ENCODE measurements at places on chromosomes 1 and 21.

DNA sequence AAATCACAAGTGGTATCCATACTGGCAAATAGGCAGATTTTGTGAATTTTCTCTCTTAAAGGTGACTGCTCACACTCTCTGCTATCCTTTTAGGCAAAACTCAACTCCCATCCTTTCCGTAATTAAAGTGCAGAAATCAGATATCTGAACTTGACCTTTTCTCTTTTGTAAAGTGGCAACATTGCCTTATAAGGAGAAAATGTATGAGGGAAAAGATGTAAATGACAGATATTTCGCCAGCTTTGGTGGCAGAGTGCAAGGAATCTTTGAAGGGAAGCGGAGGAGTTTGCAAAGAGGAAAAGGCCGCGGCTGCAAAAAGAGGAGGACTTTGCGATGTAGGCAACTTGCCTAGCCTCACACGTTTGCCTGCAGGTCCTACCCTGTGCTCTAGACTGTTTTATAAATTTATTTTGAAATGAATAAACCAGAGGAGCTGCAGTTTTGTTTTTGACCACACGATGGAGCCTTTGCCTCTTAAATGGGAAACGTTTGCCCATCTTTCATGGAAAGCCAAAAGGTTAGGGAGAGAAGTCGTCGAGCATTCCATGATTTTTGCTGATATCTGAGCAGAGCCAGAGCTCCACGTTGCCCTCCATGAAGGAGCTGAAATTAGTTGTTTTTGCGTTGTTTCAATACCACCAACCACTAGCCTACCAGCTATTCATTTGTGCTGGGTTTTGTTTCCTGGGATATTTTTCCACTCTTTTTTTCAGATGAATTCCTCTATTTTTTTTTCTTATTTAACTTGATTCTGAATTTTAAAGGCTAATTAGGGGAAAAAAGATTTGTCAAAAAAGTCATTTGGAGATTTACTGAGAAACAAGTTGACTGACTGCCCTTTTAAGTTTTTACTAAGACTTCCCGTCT lies 242.3 kb downstream of the LMX1A start:
- no peak for DNase-seq

DNA sequence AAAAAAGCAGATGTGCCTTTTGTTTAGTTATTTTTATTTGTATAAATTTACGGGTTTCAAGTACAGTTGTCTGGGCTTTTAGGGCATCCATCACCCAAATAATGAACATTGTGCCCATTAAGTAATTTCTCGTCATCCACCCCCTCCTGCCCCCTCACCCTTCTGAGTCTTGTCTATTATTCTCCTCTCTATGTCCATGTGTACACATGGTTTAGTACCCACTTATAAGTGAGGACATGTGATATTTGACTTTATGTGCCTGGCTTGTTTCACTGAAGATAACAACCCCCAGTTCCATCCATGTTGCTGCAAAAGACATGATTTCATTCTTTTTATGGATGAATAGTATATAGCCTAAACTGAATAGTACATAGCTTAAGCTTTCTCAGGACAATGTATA lies 189.2 kb downstream of the ZP4 start:
- DNase-seq: no peak

DNA sequence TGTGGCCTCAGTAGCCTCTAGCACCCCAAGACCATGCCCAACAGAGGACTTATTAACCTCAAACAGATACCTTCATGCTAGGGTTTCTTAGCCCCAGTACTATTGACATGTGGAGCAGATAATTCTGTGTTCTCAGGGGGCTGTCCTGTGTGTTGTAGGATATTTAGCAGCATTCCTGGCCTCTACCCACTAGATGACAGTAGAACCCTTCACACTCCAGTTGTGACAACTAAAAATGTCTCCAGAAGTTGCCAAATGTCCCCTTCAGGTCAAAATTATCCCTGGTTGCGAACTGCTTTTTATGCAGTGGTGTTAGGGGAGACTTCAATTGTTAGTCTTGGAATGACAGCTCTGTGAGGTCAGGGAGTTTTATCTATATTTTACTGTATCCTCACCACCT lies 8.1 kb downstream of the KAZN start:
- DNase-seq: no peak

- DNase-seq: no peak
Measured at GRCh38 chr1:49544615-49545014, 479.1 kb downstream of the AGBL4 start.

- DNase-seq: no peak
Measured at GRCh38 chr1:33336580-33336979, 15.7 kb upstream of the A3GALT2 start.

DNA sequence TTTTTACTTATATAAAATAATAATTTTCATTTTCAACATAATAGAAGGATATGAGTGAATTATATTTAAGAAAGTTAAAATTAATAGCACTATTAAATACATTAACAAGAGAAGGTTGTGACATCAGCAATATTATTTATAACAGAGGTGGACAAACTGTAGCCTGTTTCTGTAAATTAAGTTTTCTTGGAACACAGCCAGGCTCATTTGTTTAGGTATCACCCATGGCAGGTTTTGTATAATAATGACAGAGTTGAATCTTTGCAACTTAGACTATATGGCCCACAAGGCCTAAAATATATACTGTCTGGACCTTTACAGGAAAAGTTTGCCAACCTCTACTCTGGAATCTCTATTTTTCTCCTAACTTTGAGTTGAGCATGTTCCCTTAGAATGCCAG lies 42.8 kb upstream of the CACYBP start:
- no peak for DNase-seq

GRCh38 chr1:38029685-38030511 lies 16.7 kb downstream of the POU3F1 start:
- DNase-seq: no peak

DNA sequence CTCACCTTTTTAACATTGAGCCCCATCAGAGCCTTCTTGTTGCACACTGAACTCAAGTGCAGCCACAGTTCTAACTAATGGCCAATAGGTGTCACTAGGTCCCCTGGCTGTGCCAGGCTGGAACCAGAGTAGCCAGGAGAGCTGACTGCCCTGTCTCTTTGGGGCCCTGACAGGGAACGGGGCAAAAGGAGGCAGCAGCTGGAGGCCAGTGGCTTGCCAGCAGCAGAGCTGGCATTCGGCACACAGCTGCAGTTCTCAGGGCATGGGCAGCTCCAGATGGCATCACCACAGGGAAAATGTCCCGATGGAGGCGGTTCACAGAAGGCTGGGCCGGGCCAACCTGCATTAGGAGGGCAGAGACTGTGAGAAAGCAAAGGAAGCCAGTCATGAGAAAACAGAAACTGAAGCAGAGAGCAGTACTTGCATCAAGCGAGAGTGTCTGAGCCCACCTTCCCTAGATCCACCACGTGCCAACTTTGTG lies 188.6 kb downstream of the FCRL5 start:
- peak; percentile 51 for DNase-seq

- no peak for DNase-seq
Measured at GRCh38 chr1:95382000-95382786, 148.2 kb downstream of the RWDD3 start.

Measured in 8988T (cell line).